Naive B cell (primary cell): ENCODE measurements at places on chromosomes 1 and 21.

DNA sequence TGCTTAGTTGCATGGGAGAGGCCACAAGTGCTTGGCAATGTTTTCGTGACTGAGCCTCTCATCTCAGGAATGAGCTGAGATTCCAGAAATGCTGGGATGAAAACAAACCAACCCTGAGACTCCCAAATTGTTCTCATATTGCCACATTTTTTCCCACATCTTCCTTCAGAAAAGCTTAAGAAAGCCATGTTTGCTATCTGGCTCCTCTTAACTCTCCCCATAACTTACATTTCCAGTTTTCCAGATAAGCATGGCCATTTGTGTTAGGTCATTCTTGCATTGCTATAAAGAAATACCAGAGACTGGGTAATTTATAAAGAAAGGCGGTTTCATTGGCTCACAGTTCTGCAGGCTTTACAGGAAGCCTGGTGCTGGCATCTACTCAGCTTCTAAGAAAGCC lies 17.2 kb downstream of the DSCAM start:
- no peak for DNase-seq

DNA sequence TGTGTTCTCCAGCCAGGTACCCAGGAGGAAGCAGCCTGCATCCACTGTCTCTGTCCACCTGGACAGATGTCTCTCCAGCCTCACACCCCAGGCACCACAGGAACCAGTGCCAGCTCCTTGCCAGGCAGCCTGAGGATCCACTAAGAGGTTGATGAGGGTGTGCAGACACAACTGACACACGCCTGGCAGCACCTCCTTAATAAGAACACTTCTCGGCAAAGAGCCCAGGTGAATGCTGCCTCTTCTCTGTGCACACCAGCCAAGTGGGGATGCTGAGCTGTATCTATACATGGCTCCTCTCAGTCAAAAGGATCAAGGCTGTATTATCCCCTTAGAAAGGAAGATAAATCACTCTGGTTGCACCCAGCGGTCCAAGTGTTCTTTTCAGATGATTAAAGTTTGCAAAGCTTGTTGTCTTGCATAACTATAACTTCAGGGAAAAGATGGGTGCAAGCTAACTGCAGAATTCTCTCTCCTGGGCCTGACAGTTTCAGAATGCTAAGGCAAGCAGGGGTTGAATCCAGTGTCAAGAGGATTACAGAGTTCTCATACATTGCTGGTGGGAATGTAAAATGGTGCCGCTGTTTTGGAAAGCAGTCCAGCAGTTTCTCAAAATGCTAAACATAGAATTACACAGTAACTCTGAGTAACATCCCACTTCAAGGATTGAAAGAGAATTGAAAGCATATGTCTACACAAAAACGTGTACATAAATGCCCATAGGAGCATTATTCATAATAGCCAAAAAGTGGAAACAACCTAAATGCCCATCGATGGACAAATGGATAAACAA lies 3.7 kb upstream of the CAPN8 start:
- no peak for DNase-seq

GRCh38 chr21:41717573-41718330 lies 49.1 kb downstream of the RIPK4 start:
- DNase-seq = no peak

GRCh38 chr1:213613549-213613948 lies 374.2 kb upstream of the PROX1 start:
- DNase-seq = no peak

GRCh38 chr1:86852289-86852688 lies 61.6 kb downstream of the SELENOF start:
- no peak for DNase-seq

DNA sequence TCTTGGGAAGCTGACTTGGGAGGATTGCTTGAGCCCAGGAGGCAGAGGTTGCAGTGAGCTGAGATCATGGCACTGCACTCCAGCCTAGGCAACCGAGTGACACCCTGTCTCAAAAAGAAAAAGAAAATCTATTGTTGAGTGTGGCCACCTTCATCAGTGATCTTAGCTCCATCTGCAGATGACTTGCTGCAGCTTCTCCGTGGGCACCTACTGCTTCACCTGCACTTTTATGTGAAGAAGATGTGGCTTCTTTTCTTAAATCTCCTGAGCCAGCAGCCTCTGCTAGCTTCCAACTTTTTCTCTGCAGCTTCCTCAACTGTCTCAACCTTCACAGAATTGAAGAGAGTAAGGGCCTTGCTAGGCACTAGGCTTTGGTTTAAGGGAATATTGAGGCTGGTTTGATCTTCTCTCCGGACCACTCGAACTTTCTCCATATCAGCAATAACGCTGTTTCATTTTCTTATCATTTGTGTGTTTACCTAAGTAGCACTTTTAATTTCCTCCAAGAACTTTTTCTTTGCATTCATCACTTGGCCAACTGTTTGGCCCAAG lies 28.0 kb downstream of the AGPAT3 start:
- no peak for DNase-seq
